Head of caudate nucleus (tissue), 42 donors: ENCODE measurements at places on chromosomes 2 and 18.

DNA sequence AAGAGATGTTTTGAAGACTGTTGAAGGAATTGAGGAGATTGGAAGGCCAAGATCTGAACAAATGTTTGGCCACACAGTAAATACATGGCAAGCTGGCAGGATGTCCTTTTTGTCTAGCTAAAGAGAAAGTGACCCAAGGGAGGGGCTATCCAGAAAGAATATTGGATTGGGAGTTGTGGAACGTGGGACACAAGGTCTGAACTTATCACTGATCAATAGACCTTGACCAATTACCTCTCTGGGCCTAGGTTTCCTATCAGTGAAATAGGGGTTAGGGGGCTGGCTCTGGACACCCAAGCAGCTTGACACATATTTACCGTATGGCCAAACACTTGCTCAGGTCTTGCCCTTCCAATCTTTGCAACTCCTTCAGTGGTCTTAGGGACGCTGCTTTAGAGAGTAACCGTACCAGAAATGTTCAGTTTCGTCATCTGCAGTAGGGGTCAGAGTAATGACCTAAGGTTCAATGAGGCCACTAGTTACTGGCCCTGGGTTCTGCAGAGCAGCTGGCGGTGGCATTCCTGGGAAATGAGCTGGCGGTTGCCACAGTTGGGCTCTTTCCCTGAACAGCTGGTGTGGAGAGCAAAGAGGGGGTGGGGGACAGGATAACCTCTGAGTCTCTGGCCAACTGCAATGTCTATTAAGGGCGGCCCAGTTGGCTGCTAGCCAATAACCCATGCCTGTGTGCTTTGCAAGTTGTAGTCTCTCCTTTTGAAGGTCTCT lies 70.1 kb upstream of the STPG4 start:
- DNase-seq, result no peak

DNA sequence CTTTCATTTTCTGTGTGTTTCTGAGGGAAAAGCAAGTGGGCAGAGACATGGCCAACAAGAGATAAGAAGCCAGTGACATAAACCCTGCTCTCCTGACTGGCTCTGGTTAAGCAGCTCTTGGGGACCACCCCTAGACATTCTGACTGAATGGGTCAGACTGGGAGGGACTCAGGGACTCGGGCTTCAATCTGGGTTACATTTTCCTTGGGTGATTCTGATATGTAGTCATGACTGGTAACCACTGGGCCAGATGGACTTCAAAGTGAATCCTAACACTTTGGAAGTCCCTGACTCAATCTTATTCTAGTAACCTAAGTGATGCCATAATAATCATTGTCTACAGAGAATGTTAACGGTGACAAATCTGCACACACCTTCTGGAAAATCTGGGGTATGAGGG lies 397.8 kb downstream of the NBAS start:
- no peak for DNase-seq

- DNase-seq, result no peak
Observed at GRCh38 chr18:36501100-36501499, 203.6 kb downstream of the FHOD3 start.

GRCh38 chr2:64237266-64237665 lies 93.0 kb upstream of the PELI1 start:
- DNase-seq, result no peak

DNA sequence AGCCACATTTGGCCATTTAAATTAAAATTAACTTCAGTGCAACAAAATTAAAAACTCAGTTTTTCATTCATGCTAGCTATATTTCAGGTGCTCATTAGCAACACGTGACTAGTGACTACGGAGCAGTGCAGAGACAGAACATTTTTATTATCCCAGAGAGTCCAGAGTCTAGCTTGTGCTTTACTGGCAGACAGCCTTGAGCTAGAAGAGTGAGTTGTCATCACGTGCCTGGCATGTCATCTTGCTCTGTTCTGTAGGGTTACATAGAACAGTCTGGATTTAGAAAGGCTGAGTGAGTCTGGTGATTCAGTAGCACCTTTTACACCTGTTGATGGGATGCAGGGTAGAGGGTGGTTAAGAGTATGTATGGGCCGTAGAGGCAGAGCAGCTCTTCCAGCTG lies 136.9 kb upstream of the IL1R2 start:
- no peak for DNase-seq

GRCh38 chr18:57585855-57586250 lies 649 bp downstream of the FECH start:
- no peak for DNase-seq
